ENCODE measurements at places on chromosomes 5 and 9.
A peak's percentile ranks its signal among the peaks of the same experiment; 100 is the strongest.

DNA sequence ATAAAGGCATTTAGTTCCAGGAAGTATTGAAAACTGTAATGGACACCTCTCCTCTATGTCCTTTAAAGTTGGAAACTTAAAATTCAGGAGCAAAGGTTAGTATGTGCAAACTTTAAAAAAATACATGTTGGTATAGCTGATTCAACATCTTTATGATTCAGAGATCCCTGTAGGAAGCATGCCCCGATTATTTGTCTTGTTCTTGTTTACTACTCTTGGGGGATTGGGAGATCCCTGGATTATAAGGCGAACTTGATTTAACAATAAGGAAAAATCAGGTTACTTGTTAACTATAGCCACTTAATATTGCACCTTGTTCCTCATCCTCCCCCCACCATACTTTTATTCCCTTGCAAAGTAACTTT is 1.7 kb downstream of the F2RL1 start:
- no peak for DNase-seq

DNA sequence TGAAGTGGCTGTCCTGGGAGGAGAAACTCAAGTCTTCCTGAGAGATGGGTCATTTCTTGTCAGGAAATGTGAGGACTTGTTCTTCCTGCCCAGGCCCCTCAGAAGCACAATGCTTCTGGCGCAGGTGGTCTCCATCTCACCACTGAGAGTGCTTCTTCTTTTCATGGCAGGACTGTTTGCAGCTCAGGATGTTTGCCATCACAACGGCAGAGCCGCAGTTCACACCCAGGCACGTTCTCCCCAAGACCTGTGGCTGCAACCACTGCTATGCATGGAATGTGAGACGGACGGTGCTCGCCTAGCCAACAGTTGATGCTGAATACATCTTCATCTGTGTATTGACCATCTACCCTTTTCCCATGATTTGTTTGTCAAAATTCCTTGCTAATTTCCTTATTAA is 216.3 kb downstream of the GADD45G start:
- no peak for DNase-seq

GRCh38 chr5:154147666-154148065 is 42.9 kb upstream of the GALNT10 start:
- DNase-seq = no peak

DNA sequence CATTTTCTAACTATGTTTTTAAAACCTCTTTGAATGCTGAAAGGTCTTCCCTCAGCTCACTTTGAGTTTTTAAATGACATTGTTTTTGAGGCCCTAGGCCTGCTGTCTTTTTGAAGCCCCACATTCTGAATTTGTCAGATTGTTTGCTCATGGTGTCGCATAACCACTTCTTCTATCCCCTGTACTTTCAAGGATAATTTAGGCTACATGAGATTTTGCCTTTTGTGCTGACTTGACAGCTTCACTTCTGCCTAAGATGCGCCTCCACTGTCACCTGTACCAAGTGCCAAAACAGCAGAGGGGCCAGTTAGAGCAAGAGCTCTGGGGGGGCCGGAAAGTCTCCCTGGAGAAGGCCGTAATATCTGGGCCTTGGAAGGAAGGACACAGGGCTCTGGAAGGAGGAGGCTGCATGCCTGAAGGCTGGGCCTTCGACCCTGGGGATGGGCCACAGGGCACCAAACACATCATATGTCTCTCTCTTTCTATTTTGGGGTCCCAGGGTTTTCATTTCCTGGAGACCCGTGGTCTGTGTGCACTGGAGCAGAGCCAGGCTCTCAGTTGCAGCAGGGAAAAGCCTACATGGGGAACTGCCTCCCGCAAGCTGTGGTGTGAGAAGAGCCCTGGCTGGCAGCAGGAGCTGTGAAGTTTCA is 49.1 kb downstream of the NDST1 start:
- DNase-seq = no peak

GRCh38 chr5:147538236-147538635 is 28.4 kb upstream of the DPYSL3 start:
- no peak for DNase-seq

- no peak for DNase-seq
Measured at GRCh38 chr5:68272289-68272688, 56.7 kb downstream of the PIK3R1 start.

GRCh38 chr5:135426102-135427082 is 20.8 kb downstream of the DCANP1 start:
- DNase-seq = peak; percentile 39

- DNase-seq = no peak
Measured at GRCh38 chr9:37340961-37341360, 81.5 kb upstream of the GRHPR start.

DNA sequence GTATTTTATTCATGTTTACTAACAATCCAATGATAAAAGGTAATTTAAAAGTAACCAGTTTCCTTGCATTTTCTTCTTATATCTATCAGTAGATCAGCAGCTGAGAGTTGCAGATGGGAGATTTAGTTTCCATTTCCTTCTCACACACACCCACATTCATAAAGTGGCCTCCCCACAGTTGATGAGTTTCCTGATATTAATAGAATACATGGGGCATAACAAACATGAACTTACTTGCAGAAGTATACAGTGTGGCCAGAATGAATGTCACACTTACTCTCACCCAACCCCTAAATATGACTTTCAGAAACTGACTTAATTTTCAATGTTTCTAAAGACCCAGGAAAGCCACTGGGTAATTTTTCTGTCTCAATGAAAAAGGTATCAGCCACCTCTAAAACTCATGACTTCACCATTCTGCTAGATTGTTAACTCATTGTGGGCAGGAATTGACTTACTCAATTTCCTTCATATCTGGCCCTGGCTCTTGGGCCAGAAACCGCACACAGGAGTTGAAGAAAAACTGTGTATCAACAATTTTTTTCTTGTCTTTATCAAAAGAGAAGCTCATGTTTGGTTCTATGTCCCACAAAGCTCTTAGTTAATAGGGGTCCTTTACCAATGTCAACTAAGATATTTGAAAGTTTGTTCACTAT is 63.5 kb upstream of the OSMR start:
- DNase-seq = no peak

DNA sequence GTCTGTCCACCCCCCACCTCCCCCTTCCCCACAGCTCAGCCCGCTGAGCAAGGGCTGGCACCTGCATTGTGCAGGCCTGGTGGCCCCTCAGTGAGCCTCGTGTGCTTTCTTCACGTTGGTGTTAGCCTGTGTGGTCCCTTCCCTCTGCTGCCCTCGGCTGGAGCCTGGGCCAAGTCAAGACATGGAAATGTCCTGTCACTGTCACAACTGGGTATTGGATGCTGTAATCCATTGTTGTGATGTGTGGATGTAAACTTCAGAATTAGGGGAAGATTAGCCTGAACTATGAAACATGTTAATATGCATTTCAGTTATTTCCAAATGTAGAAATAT is 103.9 kb downstream of the TRIO start:
- DNase-seq = no peak

GRCh38 chr5:122915717-122916461 is 70.5 kb downstream of the SNX24 start:
- DNase-seq = no peak

DNA sequence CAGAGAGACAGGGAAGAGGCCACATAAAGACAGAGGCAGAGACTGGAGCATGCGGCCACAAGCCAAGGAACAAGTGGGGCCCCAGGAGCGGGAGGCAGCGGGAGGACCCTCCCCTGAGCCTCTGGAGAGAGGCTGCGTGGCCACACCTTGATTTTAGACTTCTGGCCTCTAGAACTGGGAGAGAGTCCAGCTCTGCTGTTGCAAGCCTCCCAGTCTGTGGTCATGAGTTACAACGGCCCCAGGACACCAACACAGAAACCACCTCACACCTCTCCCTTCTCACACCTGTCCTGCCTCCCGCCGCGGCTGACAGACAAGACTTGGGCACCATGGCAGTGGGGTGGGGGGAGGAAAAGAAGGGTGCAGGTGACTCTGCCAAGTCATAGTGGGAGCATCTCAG is 2.2 kb downstream of the INPP5E start:
- peak; percentile 59 for DNase-seq

DNA sequence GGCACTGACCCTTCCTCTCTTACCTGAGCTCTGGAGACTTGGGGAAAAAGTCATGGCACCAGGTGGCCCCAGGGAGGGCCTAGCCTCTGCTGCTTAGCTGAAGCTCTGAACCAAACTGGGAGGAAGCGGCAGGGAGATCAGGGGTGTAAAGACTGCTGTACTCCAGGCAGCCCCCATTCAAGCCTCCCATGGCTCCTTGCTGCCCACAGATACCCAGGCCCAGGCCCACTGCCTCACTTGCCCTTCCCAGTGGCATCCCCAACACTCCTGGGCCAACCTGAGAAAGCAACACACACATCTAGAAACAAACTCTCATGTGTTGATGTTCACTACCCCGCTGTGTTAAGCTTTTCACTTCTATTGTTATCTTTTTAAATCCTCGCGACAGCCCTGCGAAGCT is 151.6 kb downstream of the C5orf15 start:
- DNase-seq = no peak

- no peak for DNase-seq
Measured at GRCh38 chr5:120365656-120366446, 98.2 kb upstream of the PRR16 start.

GRCh38 chr5:18754201-18754600 is 1119.9 kb downstream of the TAF11L14 start:
- no peak for DNase-seq

DNA sequence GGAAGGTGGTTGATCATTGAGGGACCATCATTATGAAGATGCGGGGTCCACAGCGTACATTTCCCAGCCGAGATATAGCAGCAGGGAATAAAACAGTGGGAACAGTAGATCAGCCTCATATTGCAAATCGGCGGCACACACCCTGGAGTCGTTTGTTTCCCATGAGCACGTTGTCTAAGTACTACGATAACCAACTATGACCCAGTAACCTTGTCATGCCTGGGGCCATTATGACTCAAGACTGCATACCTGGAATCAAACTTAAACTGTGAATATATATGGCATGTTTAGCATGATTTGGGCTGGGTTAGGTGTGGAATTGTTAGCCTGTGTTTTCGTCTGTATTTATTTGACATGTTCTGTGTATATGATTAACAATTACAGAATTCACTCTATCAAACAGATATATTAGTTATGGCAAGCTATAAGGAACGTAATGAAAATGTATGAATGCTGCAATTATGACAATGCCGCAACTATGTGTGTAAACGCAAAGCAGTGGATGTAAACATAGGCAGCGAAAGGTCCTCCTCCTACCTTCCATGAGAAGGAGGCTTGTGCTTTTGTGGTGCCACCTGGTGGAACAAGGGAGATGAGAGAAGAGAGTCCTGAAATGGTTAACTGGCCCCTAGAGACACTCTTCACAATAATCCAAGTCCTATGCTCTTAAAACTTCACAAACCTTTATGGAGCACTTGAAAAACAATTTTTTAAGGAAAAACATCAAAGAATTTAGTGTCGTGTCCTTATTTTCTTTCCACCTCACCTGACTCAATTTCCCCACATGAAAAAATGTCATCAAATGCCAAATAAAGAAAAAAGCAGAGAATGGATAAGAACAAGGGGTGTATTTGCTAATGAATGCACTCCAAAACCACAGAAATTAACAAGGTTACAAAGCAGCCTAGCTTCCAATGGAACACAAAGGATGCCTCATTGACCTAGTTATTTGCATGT is 47.1 kb downstream of the SEMA5A start:
- DNase-seq = no peak

GRCh38 chr5:20223451-20223850 is 235.5 kb upstream of the CDH18 start:
- DNase-seq = no peak

DNA sequence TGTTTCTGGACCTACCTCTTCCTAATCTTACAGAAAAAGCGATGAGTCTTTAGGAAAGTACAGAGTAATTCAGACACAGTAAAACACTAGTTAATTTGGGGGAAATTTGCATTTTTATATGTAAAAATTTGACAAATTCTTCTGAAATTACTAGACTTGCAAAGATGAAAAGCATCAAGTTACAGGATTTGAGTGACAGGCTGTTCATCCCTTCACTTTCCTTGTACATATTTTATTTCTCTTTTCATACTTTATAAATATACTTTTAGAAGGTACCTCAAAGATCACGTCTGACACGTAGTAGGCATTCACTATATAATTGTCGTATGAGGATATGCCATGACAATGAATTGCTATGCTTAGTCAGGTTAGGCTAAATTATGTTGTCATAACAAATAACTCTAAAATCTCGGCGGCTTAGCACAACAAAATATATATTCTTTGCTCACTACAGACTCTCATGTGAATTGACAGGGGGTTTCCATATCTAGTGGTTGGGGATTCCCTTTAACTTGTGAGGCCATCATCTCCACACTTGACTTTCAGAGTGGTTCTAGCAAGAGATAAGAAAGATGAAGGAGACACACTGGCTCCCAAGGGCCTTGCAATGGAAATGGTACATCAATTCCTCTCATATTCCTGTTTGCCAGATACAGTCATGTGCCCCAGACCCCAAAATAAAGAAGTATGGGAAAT is 154.1 kb upstream of the TUT7 start:
- no peak for DNase-seq

DNA sequence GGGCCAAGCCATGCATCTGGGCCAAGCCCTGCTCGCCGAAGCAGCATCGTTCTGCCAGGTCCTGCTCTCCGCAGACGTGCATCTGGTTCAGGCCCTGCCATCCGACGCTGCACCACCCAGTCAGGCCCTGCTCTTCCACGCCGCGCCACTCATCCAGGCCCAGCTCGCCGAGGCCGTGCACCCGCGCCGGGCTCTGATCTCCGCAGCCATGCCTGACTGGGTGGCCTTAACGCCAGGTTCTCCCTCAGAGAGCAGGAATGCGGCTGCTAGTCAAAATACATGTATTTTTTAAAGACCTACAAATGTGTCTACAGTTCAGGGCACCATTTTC is 891.1 kb upstream of the CTNND2 start:
- no peak for DNase-seq

- no peak for DNase-seq
Measured at GRCh38 chr5:127311781-127312525, 21.4 kb downstream of the MEGF10 start.

DNA sequence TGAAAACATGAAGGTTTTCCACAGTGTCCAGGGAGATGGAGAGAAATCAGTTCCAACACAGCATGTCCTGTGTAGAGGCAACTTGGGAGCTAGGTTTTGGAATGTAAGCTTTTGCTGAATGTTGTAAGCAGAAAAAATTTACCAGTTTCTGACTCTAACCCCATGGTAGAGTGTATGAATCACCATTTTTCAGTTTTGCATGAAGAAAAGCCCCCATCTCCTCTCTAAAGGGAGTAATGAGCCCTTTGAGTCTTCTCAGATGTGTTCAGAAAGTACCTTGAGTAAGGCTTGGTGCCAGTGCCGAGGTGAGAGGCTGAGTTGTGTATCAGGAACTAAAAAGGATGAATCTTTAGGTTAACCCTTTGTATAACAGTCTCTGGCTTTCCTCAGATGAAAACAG is 96.2 kb downstream of the ADRB2 start:
- no peak for DNase-seq

GRCh38 chr9:9045572-9045971 is 1246.0 kb upstream of the DMAC1 start:
- DNase-seq = no peak

GRCh38 chr9:129885018-129885669 is 49.9 kb downstream of the USP20 start:
- DNase-seq = no peak

DNA sequence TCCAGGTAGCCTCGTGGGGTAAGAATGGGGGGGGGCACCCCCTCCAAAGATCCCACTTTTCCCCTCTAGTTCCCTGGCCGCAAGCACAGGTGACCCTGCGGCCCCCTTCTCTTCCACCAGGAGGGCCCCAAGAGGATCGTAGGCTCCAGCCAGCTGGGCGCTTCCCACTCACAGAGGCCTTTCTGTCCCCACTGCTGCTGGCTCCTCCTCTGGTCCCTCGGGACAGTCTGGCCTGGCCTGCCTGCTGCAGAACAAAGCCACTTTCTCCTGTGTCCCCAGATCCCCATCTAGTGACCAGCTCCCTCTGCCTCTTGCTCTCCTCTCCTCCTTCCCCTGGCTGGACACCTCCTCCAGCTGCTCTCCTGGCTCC is 534 bp upstream of the SAPCD2 start:
- no peak for DNase-seq

Measured in fibroblast of gingiva (primary cell).